ENCODE measurements at places on chromosomes 4 and X.

DNA sequence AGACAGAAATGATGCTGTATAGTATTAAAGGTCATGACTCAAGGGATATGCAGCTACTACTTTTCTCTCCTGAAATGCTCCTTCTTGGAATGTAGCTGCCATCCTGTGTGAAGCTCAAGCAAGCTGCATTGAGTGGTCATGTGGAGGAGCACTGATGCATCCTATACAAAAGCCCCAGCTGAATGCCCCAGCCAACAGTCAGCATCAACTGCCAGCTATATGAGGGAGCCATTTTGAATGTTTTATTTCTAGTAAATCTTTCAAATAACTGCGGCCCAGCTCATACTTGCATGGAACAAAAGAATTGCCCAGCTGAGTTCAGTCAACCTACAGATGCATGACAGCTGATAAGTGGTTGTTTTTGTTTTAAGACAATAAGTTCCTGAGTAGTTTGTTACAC is 165.0 kb upstream of the GEMIN8 start:
- DNase-seq, result no peak

- DNase-seq, result no peak
Measured at GRCh38 chr4:30962939-30963338, 242.8 kb downstream of the PCDH7 start.

GRCh38 chr4:172947594-172947993 is 221.0 kb upstream of the GALNT7 start:
- DNase-seq, result no peak

DNA sequence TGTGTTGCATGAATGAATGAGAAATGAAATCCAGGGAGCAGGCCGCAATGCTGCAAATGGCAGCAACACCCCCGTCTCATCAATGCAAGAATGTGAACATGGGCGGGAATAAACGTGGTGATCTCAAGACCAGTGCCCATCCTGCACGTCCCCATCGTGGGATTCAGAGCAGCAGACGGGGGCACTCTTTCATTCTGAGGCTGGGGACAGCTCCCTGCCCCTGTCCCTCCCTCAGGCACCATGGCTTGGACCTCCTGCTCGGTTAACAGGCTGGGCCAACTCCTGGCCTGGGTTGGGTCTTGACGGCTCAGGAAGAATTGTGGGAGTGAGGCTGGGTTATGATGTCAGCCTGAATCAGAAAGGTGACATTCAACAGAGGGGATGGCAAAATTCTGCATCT is 78.9 kb downstream of the NSUN7 start:
- DNase-seq, result no peak

DNA sequence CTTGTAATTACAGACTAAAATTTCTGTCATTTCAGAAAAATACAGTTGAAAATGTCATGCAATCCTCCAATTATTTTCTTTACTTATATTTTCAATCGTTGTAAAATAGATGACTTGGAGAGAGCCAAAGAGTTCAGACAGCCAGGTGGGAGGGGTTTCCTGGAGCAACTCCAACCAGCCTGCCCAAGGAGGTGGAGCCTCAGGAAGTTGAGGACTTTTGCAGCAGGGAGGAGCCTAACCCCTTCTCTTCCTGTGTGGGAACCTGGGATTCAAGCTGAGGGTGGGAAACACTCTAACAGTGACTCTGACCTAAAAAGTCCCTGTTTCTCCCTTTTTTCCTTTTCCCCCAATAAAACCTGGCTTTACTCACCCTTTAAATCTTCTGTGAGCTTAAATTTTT is 72.2 kb upstream of the GABRG1 start:
- DNase-seq, result no peak

DNA sequence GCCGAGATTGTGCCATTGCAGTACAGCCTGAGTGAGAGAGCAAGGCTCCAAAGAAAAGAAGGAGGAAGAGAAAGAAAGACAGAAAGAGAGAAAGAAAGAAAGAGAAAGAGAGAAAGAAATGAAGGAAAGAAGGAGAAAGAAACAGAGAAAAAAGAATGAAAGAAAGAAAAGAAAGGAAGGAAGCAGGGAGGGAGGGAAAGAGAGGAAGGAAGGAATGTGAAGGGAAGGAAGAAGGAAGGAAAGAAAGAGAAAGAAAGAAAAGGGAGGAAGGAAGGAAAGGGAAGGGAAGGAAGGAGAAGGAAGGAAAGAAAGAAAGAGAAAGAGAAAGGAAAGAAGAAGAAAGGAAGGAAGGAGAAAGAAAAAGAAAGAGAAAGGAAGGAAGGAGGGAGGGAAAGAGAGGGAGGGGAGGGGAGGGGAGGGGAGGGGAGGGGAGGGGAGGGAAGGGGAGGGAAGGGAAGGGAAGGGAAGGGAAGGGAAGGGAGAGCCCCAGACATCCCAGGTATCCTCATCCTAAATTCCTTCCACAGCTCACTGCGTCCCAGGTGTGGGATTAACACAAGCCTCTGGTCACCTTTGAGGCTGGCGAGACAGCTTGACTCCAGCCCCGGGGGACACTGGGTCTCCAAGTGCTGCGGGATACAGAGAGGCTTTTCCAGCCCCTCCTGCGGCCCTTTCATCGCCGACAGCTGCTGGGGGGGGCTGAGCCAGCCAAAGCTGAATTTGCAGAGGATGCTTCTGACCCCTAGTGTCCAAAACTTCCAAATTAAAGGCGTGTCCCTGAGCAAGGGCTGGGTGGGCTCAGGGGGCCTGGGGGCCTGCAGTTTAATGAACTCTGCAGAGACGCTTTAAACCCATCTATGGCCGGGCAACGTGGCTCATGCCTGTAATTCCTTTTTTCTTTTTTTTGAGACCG is 24.2 kb upstream of the CSF2RA start:
- DNase-seq, result no peak

DNA sequence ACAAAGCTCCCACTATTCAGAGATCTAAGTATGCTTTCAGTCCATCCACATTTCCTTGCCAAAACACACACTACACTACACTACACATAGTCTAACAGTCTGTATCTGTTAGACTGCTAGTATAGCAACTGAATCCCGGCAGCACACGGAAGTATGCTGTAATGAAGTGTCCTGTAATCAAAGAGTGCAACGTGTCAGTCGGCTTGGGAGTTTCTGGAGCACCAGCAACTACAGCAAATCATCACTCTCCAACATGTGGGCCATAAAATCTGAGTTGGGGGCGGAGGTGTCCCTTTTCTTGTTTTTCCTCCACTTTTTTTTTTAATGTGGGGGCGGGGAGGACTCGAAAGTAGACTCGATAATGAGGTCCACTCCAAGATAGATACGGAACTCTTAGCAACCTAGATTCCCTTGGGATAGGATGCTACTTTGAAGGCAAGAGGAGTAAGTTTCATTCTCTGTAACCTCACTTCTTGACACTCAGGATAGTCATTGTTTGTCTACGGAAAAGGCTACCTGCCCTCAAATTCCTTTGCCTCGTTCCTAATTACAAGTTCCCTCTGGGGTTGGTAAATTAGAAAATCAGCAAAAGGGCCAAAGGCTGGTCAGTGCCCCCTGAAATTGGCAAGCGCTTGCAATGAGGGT is 722 bp downstream of the SLC10A7 start:
- no peak for DNase-seq

- DNase-seq, result no peak
Measured at GRCh38 chrX:35726176-35726575, 72.0 kb upstream of the MAGEB16 start.

DNA sequence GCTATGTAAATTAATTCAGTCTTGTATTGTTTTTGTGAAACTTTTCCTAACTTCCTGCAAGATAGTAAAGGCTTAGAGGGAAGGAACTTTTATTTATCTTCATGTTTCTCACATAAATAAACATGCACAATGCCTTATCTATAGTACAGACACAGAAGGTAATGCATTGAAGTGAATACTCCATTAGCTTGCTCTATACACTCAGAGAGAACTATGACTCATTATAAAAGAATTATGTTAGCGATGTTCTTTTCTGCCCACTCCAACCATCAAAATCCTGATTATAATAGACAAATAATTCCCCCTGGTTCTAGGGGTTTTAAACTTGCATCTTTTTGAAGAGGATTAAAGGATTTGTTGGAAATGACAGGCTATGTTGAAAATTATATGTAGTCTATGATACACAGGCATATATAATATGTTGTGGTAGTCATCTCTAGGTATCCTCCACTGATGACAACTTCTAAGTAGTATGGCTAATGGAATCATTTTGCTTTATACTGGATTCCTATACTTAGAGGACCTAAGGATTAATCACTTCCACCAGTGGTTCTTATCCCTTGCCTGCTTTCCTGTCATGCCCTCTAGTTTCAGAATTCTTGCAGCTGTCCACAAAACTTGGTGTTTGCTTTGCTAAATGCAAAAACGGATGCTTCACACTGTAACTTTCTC is 115.7 kb downstream of the NDST4 start:
- no peak for DNase-seq

DNA sequence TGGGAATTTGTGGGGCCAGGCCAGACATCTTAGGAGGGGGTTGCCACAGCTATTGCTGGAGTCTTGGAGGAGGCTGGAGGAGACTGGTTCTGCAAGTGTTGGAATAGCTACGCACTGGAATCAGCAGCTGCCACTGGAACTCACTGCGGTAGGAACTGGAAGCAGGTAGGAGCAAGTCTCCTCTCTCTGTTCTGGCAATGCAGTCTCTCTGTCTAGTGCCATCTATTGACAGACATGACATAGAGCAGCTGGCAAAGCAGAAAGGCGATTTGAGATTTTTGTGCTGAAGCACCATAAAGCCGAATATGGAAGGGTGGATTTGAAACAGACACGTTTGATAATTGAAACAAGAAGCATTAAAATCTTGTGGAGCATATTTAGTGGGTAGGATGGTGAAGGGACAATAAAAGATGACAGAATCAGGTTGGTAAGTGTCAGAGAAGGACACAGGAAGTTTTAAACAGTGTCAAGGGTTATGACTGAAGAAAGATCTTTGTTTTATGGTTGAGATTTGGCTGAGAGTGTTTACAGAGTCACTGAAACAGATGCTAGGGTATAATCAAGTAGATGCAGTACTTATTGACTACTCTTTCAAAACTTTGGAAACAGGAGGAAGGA is 23.5 kb upstream of the SYNPO2 start:
- no peak for DNase-seq

DNA sequence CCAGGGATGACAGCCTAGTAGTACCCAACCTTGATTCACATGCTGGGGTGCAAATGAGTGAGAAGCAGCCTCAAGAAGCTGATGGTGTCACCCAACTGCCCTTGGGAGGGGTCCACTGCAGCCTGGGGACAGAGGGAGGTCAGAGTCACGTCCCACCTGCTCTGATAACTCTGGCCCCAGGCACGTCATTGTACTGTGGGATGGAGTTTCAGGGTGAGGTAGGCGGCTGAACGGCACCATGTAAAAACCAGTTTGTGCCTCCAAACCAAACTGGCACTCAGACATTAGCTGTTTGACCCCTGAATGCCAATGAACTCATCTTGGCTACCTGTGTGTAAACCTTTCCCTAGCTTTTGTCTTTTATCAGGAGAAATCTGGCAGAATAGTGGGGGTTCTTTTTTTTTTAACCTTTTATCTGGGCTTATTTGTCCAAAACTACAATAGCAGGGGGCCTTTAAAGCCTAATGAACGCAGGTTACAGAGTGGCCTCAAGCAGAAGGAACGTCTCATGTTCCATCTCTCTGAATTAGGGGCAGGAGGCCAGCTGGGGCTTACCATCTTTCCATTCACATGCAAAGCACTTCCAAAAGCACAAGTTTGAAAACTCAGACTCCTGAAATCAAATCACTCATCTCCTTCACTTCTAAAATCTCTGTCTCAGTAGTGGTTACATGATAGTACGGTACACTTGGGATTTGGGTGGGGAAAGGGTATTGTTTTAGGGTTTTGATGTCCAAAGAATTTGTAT is 89.4 kb downstream of the IRF2 start:
- DNase-seq, result no peak

- no peak for DNase-seq
Measured at GRCh38 chr4:162499478-162499877, 335.7 kb upstream of the FSTL5 start.

- no peak for DNase-seq
Measured at GRCh38 chr4:128856246-128856645, 46.7 kb downstream of the JADE1 start.

DNA sequence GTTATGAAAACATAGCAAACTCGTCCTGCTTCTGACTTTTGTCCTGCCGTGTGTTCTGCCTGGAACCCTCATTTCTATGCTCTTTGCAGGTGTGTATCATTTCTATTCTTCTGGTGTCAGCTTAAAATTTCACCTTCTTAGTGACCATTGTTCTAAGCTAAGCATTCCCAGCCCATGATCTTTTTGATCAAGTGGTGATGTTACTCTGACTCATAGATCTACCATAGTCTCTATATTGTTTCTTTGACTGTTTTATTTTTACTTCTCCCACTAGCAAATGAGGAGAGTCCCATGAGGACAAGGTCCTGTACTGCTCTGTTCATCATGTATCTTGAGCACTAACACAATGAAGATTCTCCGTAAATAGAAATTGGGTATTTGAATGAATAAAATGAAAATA is 14.1 kb upstream of the CXCL6 start:
- DNase-seq, result no peak

DNA sequence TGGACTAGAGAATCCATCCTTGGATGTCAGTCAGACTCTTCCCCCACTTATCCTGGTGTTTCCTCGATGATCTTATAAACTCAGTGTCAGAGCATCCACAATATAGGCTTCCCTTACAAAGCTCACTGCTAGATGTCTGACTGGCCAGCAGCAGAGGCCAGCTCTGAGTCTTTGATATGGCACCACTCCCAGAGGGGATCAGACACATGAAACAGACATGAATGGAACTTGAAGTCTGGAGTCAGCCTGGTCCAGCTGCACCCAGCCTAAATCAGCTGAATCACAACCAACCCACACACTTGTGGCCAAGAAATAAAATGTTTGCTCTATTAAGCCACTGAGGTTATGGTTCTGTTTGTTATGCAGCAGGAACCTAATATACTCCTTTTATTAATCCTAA is 129.6 kb upstream of the MED14 start:
- no peak for DNase-seq

DNA sequence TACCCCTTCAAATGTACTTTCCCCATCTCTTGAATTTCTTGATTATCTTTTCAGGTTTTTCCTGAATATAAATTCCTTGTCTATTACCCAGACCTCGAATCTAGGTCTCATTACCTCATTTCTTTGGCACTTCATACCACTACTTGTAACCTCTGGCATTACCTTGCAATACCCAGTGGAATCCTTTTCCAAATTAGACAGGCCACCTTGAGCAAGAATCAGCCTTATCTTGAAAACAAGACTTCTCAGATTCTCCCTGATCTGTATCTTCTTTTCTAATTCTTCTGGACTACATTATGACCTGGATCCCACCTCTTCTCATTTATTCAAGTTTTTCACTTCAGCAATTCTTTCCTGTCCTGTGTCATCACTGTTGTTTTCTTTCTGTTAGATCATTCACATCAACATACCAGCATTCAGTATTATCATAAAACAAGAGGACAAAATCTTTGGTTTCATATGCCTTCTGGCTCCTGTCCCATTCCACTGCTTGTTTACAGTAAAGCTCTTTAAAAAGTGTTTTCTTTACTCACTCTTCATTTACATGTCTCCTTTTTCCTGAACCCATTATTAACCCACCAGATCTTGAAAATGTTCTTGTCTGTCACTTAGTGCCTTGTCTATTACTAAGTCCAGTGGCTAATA is 275.6 kb upstream of the HS3ST1 start:
- DNase-seq, result no peak

Measured in activated T-helper 1 cell treated with anti-CD3 and anti-CD28 coated beads, Interleukin-2, amount 50 U/mL, for 16 hours (primary cell).